Activated T-cell treated with anti-CD3 and anti-CD28 coated beads, Interleukin-2, amount 50 U/mL, for 72 hours (primary cell): ENCODE measurements at places on chromosomes 12 and 14. TPM values are rescaled to one million over a fixed set of nuclear protein-coding genes. Genes with fewer than 3 reads are reported as not detected.

MAGOHB gene
- 52.5 TPM for total RNA-seq

DNA sequence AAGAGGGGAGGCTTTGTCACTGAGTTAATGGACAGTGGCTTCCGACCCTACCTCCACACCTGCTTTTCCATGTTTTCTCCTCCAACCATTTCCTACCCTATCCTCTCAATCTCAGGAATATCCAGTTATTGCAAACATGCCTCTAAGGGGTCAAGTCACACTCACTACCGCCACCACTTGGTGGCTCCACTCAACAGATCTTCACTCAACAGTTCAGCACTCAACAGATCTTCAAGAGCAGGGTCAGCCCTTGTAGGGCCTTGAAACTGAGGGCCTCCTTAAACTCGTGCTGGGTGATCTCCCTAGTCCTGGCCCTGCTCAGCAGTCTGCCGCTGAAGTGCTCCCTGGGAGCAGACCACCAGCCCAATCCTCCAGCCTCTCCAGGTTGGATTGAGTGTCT lies 14.2 kb downstream of the ZNF641 start:
- H3K27ac ChIP-seq = no peak overlapping the region
- H3K4me3 ChIP-seq = no peak overlapping the region
- H3K36me3 ChIP-seq = peaks cover 1% of the 10 kb centered on the region
- H3K4me1 ChIP-seq = no peaks in the 10 kb centered on the region
- no peak for DNase-seq

- no peak overlapping the region for H3K4me3 ChIP-seq
- H3K27me3 ChIP-seq = no peaks in the 10 kb centered on the region
- H3K4me1 ChIP-seq = peaks cover 8% of the 10 kb centered on the region
Measured at GRCh38 chr14:72573725-72574417, 320.0 kb downstream of the DPF3 start.

SCYL2 gene
- 51.3 TPM for total RNA-seq

GPR162 gene
- total RNA-seq = 0.93 TPM

GRCh38 chr12:116797885-116798284 lies 59.8 kb downstream of the RNFT2 start:
- DNase-seq = no peak
- peaks cover 3% of the 10 kb centered on the region for H3K36me3 ChIP-seq
- no peaks in the 10 kb centered on the region for H3K27me3 ChIP-seq
- H3K4me1 ChIP-seq = no peaks in the 10 kb centered on the region

- no peak overlapping the region for H3K27ac ChIP-seq
- H3K4me3 ChIP-seq = no peak overlapping the region
- no peaks in the 10 kb centered on the region for H3K4me1 ChIP-seq
Measured at GRCh38 chr12:52210186-52210924, 18.5 kb upstream of the KRT80 start.

ZDHHC22 gene
- total RNA-seq = not detected

- H3K27ac ChIP-seq = no peak overlapping the region
- H3K36me3 ChIP-seq = peaks cover 1% of the 10 kb centered on the region
- peaks cover 30% of the 10 kb centered on the region for H3K4me1 ChIP-seq
- no peak overlapping the region for H3K4me3 ChIP-seq
- no peak for DNase-seq
- H3K27me3 ChIP-seq = peaks cover 27% of the 10 kb centered on the region
Measured at GRCh38 chr12:122001466-122002209, 20.0 kb upstream of the BCL7A start.

SDS gene
- total RNA-seq = not detected

GRCh38 chr12:90045559-90045958 lies 336.9 kb upstream of the ATP2B1 start:
- H3K4me1 ChIP-seq = peaks cover 29% of the 10 kb centered on the region
- H3K4me3 ChIP-seq = no peak overlapping the region
- H3K27me3 ChIP-seq = peaks cover 8% of the 10 kb centered on the region
- H3K36me3 ChIP-seq = peaks cover 4% of the 10 kb centered on the region
- DNase-seq = no peak

GRCh38 chr12:60266381-60266852 lies 670.6 kb downstream of the SLC16A7 start:
- DNase-seq = no peak
- H3K4me3 ChIP-seq = no peak overlapping the region
- no peaks in the 10 kb centered on the region for H3K27me3 ChIP-seq
- no peaks in the 10 kb centered on the region for H3K4me1 ChIP-seq

DNA sequence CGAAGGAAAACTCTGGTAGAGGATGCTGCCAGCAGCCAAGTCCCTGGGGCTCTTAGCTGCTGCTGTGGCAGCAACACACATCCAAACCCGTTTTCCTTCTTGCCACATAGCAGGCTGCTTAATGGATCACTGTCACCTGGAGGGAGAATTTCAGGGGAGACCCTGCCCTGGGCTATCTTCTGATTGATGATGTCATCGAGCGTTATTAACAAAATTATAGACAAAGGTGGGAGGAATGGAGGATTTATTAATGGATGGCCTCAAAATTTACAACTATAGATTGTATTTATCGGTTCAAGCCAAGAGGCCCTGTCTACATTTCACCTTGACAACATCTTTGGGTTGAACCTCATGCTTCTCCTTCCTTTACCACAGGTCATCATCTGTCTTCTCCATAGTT lies 120.8 kb upstream of the PZP start:
- no peaks in the 10 kb centered on the region for H3K27me3 ChIP-seq
- peaks cover 7% of the 10 kb centered on the region for H3K4me1 ChIP-seq
- H3K27ac ChIP-seq = no peak overlapping the region
- DNase-seq = no peak
- no peak overlapping the region for H3K4me3 ChIP-seq

GPR132 gene
- 49.6 TPM for total RNA-seq

XRCC3 gene
- total RNA-seq = 47.4 TPM

BIN2 gene
- total RNA-seq = 104 TPM

LMO3 gene
- total RNA-seq = not detected

CAPZA3 gene
- total RNA-seq = not detected

- H3K4me1 ChIP-seq = no peaks in the 10 kb centered on the region
- no peaks in the 10 kb centered on the region for H3K27me3 ChIP-seq
- H3K36me3 ChIP-seq = no peaks in the 10 kb centered on the region
- DNase-seq = no peak
- no peak overlapping the region for H3K4me3 ChIP-seq
- no peak overlapping the region for H3K27ac ChIP-seq
Measured at GRCh38 chr12:72406111-72406510, 133.9 kb downstream of the TRHDE start.

- peaks cover 10% of the 10 kb centered on the region for H3K36me3 ChIP-seq
- H3K27ac ChIP-seq = no peak overlapping the region
- no peak for DNase-seq
- H3K4me3 ChIP-seq = no peak overlapping the region
- peaks cover 7% of the 10 kb centered on the region for H3K4me1 ChIP-seq
- no peaks in the 10 kb centered on the region for H3K27me3 ChIP-seq
Measured at GRCh38 chr14:105050551-105050897, 14.7 kb downstream of the GPR132 start.

DNA sequence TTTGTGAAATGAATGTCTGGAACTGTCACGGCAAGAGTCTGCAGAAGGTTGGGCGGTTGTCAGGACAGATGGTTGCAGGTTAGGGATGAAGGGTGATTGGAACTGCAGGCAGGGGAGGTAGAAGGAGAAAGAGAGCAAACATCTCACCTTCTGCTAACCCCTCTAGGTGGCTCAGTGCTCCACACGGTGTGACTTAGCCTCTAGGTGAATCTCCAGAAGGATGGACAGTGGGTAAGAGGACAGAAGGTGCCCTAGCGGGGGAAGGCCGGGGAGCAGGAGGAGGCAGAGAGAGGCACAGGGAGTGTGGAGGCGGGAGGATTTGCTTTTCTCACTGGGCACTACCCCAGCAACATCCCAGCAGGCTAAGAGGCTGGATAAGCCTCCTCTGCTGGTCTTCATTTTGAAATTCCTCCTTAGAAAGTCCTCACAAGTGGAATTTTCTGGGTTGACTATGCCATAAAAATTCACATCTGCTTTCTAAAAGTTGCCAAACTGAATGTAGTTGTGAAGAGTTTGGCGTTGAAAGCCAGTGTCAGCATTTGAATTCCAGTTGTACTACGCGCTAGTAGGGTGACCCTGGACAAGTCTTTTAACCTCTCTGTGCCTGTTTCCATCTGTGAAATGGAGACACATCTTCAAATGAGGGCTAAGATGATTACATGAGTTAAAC lies 10.7 kb upstream of the GPR68 start:
- H3K27ac ChIP-seq = no peak overlapping the region
- H3K27me3 ChIP-seq = no peaks in the 10 kb centered on the region
- DNase-seq = no peak

- H3K36me3 ChIP-seq = no peaks in the 10 kb centered on the region
- H3K27me3 ChIP-seq = peaks cover 49% of the 10 kb centered on the region
- no peaks in the 10 kb centered on the region for H3K4me1 ChIP-seq
- DNase-seq = no peak
- no peak overlapping the region for H3K27ac ChIP-seq
Measured at GRCh38 chr14:51444353-51445000, 204.4 kb downstream of the TMX1 start.

CPNE6 gene
- total RNA-seq = 0.14 TPM

AICDA gene
- not detected for total RNA-seq

MARK3 gene
- total RNA-seq = 95.5 TPM

DNA sequence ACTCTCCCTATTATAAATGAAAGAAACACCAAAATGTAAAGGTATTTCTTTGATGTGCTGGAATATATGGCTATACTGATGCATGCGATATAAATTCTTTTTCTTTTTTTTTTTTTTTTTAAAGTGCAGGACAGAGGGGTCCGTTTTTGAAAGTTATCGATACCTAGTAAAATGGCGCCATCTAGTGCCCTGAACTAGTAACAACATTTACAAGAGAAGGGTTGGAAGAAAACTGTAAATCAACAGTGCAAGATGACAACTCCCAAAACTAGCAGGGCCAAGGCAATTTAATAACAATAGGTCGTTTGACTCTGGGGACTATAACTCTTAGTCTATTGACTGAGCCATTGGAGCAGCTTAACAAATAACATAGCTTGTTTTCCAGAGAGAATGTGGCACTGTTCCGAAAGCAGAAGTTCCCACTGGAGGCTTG lies 137.7 kb downstream of the SPTSSA start:
- no peaks in the 10 kb centered on the region for H3K36me3 ChIP-seq
- H3K27ac ChIP-seq = no peak overlapping the region
- H3K27me3 ChIP-seq = no peaks in the 10 kb centered on the region
- H3K4me3 ChIP-seq = no peak overlapping the region
- no peaks in the 10 kb centered on the region for H3K4me1 ChIP-seq
- peak; percentile 21 for DNase-seq

CORO1C gene
- total RNA-seq = 38.3 TPM

- H3K27me3 ChIP-seq = no peaks in the 10 kb centered on the region
- H3K4me3 ChIP-seq = peak within 1 kb of the TSS; percentile 89
- H3K4me1 ChIP-seq = peaks cover 43% of the 10 kb centered on the region
- peak; percentile 99 for DNase-seq
- H3K27ac ChIP-seq = peak within 1 kb of the TSS; percentile 92
Measured at GRCh38 chr12:7018350-7019042, at the start of gene LPCAT3. Gene LPCAT3 (minus strand): TSS chr12:7018476. CDS start chr12:7018424, 52 bp downstream.

DNA sequence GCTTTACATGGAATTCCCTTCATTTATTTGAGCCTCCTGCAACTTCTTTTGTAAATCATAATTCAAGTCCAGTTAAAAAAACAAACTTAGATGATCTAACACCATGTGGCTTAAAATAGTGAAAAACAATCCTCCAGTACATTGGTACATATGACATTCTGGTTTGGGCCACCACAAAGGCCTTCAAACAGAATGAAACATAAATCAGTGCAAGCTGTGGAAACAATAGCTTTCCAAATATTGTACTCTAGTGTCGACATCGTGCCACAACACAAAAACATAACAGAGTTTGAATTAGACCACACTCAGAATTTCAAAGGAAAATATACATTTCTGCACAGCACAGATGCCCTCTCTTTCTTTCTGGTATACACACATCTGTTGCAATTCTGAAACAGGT lies 751.3 kb downstream of the SLC6A15 start:
- no peaks in the 10 kb centered on the region for H3K27me3 ChIP-seq
- H3K36me3 ChIP-seq = no peaks in the 10 kb centered on the region
- no peaks in the 10 kb centered on the region for H3K4me1 ChIP-seq

DNA sequence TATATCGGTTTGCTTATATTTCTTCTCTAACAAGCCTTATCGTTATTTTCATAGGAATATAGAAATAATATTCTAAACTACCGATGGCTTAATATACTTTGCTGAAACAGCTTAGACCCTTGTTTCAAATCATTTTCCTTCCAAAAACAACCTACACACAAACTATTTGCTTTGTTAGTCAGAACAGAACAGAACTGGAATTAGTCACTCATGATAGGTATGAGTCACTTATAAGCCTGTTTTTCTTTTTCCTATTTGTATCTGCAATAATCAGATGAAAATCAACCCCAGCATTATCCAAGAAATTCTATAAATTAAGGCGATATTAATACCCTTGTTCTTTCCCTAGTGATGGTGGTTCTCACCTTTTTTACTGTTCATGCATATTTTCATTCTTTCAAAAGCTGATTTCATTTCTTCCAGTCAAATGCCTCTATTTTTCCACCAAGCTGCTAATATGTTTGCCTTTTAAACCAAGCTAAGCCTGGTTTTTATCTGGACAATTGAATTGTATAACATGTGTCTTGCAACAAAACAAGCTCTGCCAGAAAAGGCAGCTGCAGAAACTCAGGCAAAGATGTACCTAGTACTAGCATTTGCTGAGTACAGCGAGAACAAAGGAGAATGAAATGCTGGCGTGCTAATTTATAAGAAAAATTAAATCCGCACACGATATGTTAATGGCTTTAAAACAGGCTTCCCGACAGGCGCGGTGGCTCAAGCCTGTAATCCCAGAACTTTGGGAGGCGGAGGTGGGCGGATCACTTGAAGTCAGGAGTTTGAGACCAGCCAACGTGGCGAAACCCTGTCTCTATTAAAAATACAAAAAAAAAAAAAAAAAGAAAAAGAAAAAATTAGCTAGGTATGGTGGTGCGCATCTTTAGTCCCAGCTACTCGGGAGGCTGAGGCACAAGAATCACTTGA lies 1418.2 kb downstream of the AACS start:
- H3K36me3 ChIP-seq = no peaks in the 10 kb centered on the region
- H3K27me3 ChIP-seq = no peaks in the 10 kb centered on the region
- no peak for DNase-seq
- no peak overlapping the region for H3K27ac ChIP-seq
- H3K4me1 ChIP-seq = no peaks in the 10 kb centered on the region

RPS6KA5 gene
- total RNA-seq = 18.5 TPM

GPR135 gene
- 1.1 TPM for total RNA-seq

GSG1 gene
- not detected for total RNA-seq

- no peaks in the 10 kb centered on the region for H3K36me3 ChIP-seq
- no peak overlapping the region for H3K27ac ChIP-seq
- no peaks in the 10 kb centered on the region for H3K27me3 ChIP-seq
- H3K4me1 ChIP-seq = no peaks in the 10 kb centered on the region
- no peak for DNase-seq
Measured at GRCh38 chr12:60235261-60235660, 639.4 kb downstream of the SLC16A7 start.
